ENCODE measurements at places on chromosomes 12 and 14.

GRCh38 chr14:78455896-78456435 lies 285.8 kb downstream of the NRXN3 start:
- no peak for DNase-seq

DNA sequence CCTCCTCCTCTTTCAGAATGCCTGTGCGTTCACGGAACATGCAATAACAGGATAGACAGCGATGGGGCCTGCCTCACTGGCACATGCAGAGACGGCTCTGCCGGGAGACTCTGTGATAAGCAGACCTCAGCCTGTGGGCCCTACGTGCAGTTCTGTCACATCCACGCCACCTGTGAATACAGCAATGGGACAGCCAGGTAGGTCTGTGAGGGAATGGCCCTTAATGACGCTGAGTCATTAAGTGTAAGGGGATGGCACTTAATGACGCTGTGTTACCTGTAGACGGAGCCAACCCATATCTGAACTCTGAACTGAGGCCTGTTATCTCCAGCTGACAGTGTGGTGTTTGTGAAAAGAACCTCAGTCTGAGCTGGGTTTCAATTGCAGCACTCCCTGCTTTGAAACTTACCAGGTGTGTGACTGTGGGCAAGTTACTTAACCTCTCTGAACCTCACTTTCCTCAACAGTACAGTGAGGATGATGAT lies 86.9 kb downstream of the STAB2 start:
- DNase-seq: peak; percentile 33

DNA sequence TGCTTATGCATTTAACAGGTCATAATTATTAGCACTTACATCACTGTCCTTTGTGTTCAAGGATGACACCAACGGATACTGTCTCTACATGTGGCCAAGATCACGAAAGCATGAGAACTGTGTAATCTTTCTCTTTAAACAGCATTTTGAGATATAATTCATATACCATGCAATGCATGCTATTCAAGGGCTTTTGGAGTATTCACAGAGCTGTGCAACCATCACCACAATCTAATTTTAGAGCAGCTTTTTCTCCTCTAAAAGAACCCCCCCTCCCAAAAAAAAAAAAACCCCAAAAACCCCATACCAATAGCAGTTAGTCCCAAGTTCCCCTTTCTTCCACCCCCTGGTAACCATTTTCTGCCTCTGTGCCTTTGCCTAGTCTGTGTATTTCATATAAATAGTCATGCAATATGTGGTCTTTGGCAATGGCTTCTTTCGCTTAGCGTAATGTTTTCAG lies 60.6 kb downstream of the SPRING1 start:
- DNase-seq: no peak

DNA sequence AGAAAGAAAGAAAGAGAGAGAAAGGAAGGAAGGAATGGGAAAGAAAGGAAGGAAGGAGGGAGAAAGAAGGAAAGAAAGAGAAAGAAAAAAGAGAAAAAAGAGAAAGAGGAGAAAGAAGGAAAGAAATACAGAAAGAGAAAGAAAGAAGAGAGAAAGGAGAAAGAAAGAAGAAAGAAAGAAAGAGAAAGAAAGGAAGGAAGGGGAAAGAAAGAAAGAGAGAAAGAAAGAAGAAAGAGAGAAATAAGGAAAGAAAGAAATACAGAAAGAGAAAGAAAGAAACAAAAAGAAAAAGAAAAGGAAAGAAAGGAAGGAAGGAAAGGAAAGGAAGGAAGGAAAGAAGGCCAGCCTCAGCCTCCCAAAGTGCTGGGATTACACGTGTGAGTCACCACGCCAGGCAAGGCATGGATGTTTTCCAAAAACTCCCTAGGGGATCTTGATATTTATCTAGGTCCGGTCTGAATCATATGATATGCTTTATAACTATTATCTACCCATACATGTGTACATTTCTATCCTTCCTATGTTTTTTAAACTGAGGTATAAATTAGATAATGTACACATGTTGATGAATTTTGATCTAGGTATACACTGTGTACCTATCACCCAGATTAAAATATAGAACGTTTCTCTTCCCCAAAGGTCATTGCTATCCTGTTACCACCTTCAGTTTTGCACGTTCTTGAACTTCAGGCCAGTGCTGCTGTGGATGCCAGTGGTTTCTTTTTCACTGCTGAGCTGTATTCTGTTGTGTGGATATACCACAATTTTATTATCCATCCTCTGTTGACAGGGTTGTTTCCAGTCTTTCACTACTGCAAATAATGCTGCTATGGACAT lies 177.9 kb downstream of the RBM19 start:
- DNase-seq: no peak

- no peak for DNase-seq
Measured at GRCh38 chr12:42090899-42091298, 53.8 kb downstream of the GXYLT1 start.

- no peak for DNase-seq
Measured at GRCh38 chr12:116432314-116432750, 126.8 kb upstream of the MAP1LC3B2 start.

DNA sequence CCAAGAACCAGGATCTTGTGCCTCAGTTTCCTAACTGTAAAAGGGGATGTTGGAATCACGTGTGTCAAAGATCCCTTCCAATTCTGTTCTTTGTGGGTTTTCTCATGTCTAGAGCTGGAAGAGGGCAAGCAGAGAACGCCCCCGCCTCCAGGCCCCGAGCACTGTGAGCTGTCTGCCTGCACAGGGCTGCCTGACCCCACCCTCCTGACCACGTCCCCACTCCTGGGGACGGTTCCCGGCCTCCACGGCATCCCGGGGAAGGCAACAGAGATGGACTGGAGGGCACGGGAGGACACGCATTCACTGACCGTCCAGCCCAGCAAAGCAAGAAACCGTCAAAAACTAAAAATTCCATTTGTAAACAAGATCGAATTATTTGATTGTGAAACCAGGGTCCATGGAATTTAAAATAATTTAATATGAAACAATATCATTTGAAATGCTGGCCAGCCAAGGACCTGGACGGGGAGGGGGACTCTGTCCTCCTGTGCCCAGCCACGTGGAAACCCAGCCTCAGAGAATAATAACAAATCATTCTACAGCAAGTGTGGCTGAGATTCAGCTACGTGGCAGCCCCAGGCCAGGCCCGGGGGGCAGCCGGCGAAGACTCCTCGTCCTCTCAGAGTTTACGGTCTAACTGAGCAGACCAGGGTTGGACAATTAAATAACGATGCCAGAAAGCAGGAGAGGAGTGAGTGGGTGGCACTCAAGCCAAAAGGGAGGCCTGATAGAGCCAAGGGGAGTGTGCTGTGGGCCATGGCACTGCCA lies 87.3 kb upstream of the DIO3 start:
- no peak for DNase-seq

DNA sequence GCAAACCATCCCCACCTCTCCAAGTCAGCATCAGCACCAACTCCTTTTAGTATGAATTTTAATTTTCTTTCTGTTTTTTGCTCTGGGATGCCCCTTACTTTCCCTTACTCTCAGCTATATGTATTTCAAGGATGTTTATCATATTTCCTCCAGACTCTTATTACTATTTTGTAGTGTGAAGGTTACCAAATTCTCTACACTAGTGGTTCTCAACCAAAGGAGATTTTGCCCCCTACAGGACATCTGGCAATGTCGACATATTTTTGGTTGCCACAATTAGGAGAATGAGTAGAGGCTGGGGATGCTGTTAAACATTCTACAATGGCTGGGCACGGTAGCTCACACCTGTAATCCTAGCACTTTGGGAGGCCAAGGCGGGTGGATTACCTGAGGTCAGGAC lies 29.1 kb upstream of the SOS2 start:
- no peak for DNase-seq

DNA sequence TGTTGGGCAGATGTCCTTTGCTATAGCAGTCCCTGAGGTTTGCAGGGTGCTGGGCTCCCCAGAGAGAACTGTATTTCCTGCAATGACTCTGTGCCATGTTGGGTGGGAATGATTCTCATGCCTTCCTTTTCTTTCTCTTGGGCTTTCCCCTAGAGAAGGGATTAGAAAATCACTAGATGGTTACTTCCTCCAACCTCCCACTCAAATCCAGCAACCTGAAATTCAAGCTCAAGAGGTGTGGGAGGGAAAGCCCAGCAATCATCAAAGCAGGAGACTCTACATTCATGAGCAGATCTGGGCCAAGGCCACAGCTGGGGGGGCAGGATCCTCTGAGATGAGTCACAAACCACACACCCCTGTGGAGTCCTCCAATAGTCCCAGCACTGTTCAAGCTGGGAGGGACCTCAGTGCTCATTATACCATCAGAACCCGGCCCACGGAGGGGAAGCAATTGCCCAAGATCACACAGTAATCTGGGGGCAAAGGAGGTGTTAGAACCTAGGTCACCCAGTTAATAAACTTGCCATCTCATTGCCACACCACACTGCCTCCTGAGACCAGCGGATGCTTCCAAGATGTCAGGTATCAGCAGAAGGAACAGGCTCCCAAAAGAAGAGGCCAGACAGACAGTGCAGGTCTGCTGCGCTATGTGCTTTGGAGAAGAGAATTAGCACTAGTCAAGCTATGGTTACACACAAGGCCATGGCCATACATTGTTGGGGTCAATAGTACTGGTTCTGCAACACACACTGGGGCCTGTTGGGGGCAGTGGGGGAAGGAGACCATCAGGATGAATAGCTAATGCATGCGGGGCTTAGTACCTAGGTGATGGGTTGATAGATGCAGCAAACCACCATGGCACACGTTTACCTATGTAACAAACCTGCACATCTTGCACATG lies 65.7 kb downstream of the TTC9 start:
- peak; percentile 59 for DNase-seq

DNA sequence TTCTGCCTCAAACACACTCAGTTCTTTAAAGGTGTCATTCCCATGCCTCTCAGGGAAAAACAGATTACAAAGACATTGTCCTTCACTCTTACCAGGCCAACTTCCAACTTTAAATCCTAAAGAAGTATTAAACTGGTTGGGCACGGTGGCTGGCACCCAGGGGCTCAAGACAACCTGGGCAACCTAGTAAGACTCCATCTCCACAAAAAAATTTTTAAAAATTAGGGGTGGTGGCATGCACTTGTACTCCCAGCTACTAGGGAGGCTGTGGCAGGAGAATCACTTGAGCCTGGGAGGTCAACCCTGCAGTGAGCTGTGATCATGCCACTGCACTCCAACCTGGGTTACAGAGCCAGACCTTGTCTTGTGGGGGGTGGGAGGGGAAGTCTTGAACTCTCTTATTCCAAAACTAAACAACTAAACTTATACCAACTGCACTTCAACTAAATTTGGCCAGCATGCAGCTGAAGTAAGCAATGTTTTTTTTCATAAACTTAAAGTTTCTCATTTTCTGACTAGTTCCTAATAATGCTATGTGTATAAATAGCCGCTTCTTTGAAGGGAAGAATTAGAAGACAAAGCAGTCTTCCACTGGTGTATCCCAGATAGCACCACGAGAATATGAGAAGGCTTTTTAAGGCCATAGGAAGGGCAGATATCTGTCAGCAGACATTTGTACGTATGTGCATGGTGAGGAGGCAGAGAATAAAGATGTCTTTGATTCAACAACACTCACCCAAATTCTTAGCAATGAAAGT lies 2.4 kb downstream of the SLC11A2 start:
- DNase-seq: no peak

GRCh38 chr14:92471919-92472318 lies 41.7 kb upstream of the RIN3 start:
- peak; percentile 77 for DNase-seq

GRCh38 chr12:3129301-3130056 lies 52.3 kb downstream of the TSPAN9 start:
- DNase-seq: no peak

DNA sequence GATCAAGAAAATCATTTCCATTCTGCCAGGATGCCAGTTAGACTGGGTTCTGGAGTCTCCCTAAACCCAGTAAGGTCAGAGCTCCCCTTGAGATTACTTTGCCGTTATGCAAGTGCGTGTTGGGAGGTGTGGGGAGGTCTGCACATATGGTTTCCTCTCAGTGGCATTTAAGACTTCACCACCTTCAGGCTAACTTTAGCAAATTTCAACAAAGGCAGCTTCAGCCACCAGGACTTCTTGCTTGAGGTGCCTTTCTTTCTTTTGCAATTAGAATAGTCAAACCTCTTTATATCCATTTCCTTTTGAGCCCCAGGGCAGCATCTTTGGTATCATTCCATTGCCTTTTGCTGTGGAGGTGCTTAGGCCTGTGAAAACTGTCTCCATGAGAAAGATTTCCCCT lies 117.2 kb upstream of the CCND2 start:
- no peak for DNase-seq

- DNase-seq: no peak
Measured at GRCh38 chr12:113099764-113100163, 35.8 kb downstream of the RASAL1 start.

- DNase-seq: no peak
Measured at GRCh38 chr12:80700327-80700726, 7.1 kb upstream of the MYF6 start.

DNA sequence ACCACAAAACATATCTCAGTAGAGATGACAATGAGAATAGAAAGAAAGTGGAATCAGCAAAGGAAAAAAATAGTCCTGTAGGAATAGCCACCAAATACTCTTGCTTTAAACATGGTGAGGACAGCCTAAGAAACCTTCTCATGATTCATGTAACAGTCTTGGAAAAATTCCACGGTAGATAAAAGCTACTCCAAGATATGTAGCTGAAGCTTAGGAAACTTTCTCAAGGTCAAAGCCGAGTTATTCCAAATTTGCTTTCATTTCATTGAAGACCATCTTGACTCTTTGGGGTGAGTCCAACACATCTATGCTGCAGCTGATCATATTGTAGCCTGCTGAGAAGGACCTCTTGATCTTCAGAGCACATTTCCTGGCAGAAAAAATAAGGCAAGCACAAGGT lies 157.6 kb downstream of the PAH start:
- no peak for DNase-seq

GRCh38 chr12:96425321-96425720 lies 25.1 kb upstream of the CDK17 start:
- no peak for DNase-seq

DNA sequence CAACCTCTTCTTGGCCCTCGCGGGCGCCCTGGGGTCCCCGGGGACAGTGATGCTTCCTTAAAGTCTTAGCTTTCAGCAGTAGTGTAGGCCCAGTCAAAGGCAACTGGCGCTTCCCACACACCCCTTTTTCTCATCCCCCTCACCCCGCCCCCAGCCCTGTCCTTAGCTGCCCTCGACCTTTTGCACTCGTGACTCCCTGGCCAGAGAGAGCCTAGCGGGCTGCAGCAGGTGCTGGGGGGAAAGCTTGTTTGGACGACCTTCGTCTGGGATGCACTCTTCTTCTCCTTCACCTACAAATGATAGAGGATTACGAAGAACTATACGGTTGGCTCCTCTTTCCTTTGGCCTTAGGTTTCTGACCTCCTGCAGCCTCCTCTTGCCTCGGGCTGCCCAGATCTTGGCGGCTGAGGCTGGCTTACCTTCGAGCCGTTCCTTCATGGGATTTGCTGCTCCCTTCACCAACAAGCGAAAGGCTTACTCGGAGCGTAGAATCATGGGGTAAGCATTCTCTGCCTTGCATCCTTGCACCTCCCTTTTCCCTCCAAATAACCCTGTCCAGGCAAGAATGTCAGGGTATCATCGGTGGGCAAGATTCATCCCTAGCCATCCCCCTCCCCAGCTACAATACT lies 815 bp downstream of the COQ10A start:
- no peak for DNase-seq

All from mucosa of gallbladder (tissue), 1 donor.